ENCODE measurements at places on chromosomes 1 and 21.

- DNase-seq, result no peak
Measured at GRCh38 chr1:92029241-92029922, 403 bp upstream of the EPHX4 start.

- DNase-seq, result no peak
Measured at GRCh38 chr1:207316141-207316540, 5.3 kb upstream of the CD55 start.

- no peak for DNase-seq
Measured at GRCh38 chr1:189962181-189962580, 515.5 kb downstream of the BRINP3 start.

- DNase-seq, result no peak
Measured at GRCh38 chr21:34822942-34823341, 154.1 kb downstream of the CLIC6 start.

DNA sequence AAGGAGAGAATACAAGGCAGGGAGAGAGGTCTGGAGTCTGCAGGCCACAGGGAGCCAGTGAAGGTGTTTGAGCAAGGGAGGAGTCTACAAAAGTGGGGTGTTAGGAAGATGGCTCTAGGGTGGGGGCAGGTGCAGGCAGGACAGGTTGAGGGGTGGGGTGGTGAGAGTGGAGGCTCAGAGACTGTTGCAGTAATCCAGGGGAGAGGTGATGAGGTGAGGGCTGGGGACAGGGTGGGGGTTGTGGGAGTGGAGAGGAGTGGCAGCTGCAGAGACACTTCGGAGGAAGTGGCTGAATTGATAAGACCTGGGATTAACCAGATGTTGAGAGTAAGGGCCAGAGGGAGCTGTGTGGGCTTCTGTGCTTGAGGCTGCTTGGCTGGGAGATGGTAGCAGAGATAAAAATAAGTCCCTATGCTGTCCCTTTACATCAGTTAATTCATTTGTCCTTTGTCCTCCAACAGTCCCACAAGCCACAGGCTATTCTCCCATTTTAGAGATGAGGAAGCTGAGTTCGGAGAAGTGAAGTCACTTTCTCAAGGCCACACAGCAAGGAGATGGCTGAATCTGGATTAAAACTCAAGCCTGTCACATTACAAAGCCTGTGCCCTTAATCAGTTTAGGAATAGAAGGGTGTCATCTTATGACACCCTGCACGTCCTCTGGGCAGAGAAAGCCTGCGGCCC lies 54.8 kb upstream of the SYNC start:
- no peak for DNase-seq

DNA sequence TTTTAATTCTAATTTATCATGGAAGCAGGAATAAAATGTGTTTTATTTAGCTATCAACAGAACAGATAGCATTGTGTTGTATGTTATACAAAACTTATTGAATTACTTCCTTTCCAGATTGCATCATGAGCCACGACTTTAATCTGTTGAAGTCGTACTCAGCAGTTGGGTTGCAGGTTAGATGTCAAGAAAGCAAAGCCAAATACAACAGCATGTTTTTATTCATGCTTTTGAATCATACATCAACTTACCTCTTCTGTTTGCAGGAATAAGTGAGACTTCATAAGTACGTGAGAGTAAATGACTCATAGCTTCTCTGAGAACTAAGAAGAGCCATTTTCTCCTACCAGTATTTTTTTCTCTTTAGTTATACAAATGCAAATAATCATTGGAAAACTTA lies 110.8 kb upstream of the ADGRL4 start:
- no peak for DNase-seq

- no peak for DNase-seq
Measured at GRCh38 chr1:94183197-94183815, 54.1 kb downstream of the ARHGAP29 start.

DNA sequence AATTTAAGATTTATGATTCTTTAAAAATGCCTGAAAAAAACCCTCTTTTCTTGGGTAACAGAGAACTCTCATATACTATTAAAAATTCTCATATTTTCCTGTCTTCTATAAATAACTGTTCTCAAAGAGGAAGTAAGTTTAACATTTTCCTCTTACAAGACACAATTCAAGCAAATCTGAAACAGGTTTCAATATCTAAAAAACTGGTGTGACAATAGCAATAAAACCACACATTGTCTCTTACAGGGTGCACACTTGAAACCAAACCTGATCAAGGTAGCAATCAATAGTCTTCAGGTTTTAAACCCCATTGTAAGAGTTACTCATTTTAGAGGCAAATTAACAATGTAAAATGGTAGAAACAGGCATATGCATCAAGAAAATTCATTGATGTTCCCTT lies 28.0 kb downstream of the FUBP1 start:
- no peak for DNase-seq

- no peak for DNase-seq
Measured at GRCh38 chr1:185813401-185813979, 79.3 kb downstream of the HMCN1 start.
